Activated naive CD4-positive, alpha-beta T cell treated with anti-CD3 and anti-CD28 coated beads, Interleukin-2, amount 10 ng/mL, durations not matched to agents 7 days and 5 days (primary cell): ENCODE measurements at places on chromosomes 2 and 18.

DNA sequence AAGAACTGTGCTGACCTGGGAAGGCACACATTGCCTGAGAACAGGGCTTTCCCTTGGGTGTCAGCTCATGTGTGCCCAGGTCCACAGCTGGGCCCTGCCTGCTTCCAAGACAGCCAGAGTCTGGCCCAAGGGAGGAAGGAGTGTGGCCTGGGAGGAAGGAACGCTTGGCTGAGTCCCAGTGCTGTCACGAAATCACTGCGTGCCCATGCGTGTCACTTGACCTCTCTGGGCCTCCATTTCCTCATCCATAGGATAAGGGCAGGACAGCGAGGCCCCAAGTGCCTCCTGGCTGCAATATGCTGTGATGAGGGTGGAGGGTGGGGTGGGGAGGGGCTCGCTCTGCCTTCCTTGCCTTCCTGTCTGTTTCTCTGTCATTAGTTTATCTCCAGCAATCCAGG is 642 bp upstream of the KCNK3 start:
- peaks cover 3% of the 10 kb centered on the region for H3K4me1 ChIP-seq
- DNase-seq = no peak
- H3K27ac ChIP-seq = no peak overlapping the region

DNA sequence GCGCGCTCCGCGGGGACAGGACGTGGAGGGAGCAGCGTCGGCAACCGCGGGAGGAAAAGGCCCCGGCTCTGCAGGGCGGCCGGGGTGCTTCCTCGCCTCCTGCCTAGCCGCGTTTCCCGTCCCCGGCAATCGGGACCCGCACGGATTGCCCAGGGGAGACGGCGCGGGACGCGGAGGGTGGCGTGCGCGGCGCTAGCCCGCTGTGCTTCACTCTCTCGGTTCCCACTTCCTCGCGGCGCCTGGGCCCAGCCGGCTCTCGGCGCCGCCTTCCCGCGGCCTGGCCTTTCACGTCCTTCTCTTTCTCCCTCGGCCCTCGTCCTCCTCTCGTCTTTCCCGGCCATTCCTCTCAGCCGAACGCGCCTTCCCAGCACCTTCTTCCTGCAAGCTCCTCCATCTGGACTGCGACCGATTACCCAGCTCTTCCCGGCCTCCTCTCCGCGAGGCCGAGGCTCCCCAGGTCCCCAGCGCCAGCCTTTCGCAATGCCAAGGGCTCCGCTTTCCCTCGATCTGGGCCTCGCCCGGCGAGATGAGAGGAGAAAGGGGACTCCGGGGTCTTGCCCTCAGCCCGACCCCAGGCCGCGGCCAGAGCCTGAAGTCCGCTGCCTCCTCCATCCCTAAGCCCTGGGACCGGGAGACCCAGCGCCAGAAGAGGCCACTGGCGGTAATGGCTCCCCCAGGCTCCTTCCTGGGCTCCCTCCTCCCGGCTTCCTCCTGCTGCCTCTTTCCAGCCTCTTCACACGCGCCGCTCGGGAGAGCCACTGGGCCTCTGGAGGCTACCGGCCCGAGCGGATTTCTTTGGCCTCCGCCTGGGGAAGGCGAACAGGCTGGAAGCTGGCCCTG is 34.3 kb upstream of the ATP6V1B1 start:
- no peaks in the 10 kb centered on the region for H3K36me3 ChIP-seq
- H3K4me3 ChIP-seq = peak overlapping the region; percentile 48
- H3K27ac ChIP-seq = peak overlapping the region; percentile 82
- H3K27me3 ChIP-seq = peaks cover 100% of the 10 kb centered on the region
- DNase-seq = no peak

- no peak overlapping the region for H3K27ac ChIP-seq
- no peaks in the 10 kb centered on the region for H3K27me3 ChIP-seq
- H3K36me3 ChIP-seq = no peaks in the 10 kb centered on the region
- no peak overlapping the region for H3K4me3 ChIP-seq
Measured at GRCh38 chr2:128817171-128817570, 498.5 kb upstream of the HS6ST1 start.

GRCh38 chr2:43100362-43100882 is 126.0 kb downstream of the ZFP36L2 start:
- no peak overlapping the region for H3K4me3 ChIP-seq
- H3K27ac ChIP-seq = no peak overlapping the region

DNA sequence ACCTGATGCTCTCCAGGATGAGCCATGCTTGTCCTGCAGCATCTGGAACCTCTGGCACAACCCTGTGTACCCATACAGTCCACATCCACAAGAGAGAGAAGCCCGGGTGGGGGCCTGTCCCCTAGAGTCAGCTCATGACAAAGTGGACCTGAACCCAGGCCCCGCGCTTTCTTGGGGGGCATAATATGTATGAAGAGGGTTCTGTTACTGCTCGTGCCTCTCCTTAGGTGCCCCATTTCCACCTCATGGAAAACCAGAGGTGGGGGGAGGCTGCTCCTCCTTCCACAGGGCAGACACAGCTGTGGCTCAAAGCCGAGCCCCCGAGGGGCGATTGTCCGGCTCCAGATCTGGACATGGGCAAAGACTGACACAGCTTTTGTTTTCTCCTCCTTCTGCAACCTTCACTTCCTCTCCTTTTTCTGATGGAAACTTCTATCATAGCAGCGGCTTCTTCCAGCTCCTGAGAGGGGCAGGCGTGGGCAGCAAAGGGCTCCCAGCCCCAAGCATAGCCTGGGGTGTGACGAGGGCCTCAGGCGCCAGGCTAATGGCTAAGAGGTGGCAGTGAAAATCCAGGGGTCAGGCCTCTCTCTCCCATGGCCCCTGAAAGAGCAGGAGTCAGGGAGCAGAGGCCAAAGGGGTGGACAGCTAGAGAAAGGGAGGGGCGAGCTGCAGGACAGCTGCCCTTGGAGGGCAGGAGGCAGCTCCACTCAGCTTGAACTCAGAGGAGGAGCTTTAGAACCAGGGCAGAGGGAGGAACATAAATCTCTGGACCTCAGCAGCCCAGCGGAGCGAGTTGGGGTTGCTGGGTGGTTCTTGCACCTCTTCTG is 155.5 kb downstream of the ZFP36L2 start:
- peaks cover 25% of the 10 kb centered on the region for H3K27me3 ChIP-seq
- no peaks in the 10 kb centered on the region for H3K36me3 ChIP-seq
- no peak overlapping the region for H3K4me3 ChIP-seq
- peak; percentile 1 for DNase-seq

GRCh38 chr2:135783439-135783838 is 41.8 kb downstream of the UBXN4 start:
- H3K36me3 ChIP-seq = peaks cover 63% of the 10 kb centered on the region
- no peaks in the 10 kb centered on the region for H3K4me1 ChIP-seq
- DNase-seq = no peak
- no peaks in the 10 kb centered on the region for H3K27me3 ChIP-seq
- H3K27ac ChIP-seq = no peak overlapping the region
- no peak overlapping the region for H3K4me3 ChIP-seq

GRCh38 chr2:47056374-47056773 is 98.7 kb downstream of the STPG4 start:
- no peak for DNase-seq
- H3K4me3 ChIP-seq = no peak overlapping the region
- peaks cover 22% of the 10 kb centered on the region for H3K4me1 ChIP-seq
- peak overlapping the region; percentile 28 for H3K27ac ChIP-seq
- H3K27me3 ChIP-seq = no peaks in the 10 kb centered on the region

GRCh38 chr2:220628252-220628651 is 943.9 kb downstream of the EPHA4 start:
- H3K27ac ChIP-seq = no peak overlapping the region
- H3K4me3 ChIP-seq = no peak overlapping the region
- no peaks in the 10 kb centered on the region for H3K27me3 ChIP-seq
- no peak for DNase-seq

DNA sequence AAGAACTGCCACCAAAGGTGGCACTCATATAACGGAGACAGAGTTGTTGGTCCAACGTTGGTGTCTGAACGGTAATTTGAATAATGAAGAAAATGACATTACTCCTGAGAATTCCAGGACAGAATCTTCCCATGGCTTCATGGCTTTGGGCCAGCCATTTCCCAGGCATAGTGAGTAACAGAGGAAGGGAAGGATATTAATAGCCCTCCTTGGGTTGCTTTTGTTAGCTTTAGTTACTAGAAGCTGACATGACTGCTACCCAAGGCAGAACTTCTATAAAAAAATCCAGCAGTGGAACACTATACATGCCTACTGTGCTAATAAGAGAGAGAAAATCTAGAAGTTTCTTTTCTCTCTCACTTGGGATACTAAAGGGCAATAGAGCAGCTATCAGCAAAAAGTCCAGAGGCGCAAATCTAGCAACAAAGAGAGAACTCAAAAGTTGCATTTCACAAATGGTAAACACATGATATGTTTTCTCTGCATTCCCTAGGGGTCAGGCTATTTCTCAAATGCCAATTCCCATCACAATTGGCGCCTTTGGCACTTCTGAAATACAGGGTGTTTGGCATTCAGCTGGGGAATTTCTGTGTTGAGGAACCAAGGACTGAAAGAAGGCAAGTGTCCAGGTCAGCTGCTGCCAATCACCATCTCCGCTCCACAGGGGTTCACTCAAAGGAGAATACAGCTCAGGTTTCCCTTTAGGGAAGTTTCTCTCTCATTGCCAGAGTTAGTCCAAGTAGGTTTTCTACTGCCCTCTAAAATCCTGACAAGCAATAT is 160.8 kb upstream of the KYNU start:
- H3K27me3 ChIP-seq = no peaks in the 10 kb centered on the region
- DNase-seq = no peak
- H3K36me3 ChIP-seq = no peaks in the 10 kb centered on the region
- H3K4me1 ChIP-seq = no peaks in the 10 kb centered on the region
- no peak overlapping the region for H3K27ac ChIP-seq
- H3K4me3 ChIP-seq = no peak overlapping the region

GRCh38 chr2:119671016-119671415 is 8.0 kb upstream of the TMEM177 start:
- no peak overlapping the region for H3K27ac ChIP-seq
- no peaks in the 10 kb centered on the region for H3K4me1 ChIP-seq
- peaks cover 18% of the 10 kb centered on the region for H3K27me3 ChIP-seq
- no peak for DNase-seq
